ENCODE measurements at places on chromosomes 7 and 10.
A peak's percentile ranks its signal among the peaks of the same experiment; 100 is the strongest.

- peak; percentile 83 for DNase-seq
- H3K27ac ChIP-seq, result no peak overlapping the region
- H3K27me3 ChIP-seq, result peaks cover 20% of the 10 kb centered on the region
- no peak overlapping the region for H3K4me3 ChIP-seq
Measured at GRCh38 chr10:101161494-101162299, 30.6 kb downstream of the TLX1 start.

DNA sequence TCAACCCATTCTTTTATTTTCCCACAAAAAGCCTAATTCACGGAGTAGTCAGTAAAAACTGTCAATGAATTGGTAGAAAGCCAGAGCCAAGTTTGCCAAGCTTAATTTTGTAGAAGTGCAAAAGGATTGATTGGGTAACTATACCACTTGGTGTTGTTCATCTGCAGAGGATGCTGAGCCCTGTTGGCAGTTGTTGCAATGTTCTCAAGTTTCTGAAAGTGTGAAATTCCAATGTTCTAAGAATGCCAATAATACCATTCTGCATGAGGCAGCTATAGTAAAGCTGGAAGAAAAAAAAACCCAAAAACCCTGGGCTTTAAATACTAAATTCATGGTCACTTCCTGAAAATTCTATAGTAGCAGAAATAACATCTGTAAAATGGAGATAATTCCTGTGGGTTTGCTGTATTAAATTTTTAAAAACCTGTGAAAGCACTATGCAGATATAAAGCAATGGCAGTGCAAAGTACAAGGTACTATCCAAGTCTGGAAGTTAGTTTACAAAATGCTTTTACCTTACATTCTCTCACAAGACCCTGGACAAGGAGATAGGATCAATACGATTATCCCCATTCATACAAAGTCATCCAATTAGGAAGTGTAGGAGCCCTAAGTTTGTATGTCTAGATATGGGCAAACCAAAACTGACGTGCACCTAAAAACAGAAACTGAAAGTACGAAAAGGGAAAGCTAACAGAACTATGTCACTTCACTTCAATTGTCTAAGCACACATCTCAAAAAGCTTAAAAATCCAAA, 6.0 kb upstream of the PON1 start:
- H3K27me3 ChIP-seq, result peaks cover 3% of the 10 kb centered on the region
- H3K4me1 ChIP-seq, result no peaks in the 10 kb centered on the region
- no peak overlapping the region for H3K4me3 ChIP-seq
- no peak for DNase-seq
- H3K27ac ChIP-seq, result no peak overlapping the region

GRCh38 chr7:123367484-123368122, 166.8 kb downstream of the IQUB start:
- DNase-seq, result peak; percentile 53
- H3K27ac ChIP-seq, result no peak overlapping the region
- no peaks in the 10 kb centered on the region for H3K27me3 ChIP-seq
- H3K4me1 ChIP-seq, result no peaks in the 10 kb centered on the region
- no peaks in the 10 kb centered on the region for H3K36me3 ChIP-seq

DNA sequence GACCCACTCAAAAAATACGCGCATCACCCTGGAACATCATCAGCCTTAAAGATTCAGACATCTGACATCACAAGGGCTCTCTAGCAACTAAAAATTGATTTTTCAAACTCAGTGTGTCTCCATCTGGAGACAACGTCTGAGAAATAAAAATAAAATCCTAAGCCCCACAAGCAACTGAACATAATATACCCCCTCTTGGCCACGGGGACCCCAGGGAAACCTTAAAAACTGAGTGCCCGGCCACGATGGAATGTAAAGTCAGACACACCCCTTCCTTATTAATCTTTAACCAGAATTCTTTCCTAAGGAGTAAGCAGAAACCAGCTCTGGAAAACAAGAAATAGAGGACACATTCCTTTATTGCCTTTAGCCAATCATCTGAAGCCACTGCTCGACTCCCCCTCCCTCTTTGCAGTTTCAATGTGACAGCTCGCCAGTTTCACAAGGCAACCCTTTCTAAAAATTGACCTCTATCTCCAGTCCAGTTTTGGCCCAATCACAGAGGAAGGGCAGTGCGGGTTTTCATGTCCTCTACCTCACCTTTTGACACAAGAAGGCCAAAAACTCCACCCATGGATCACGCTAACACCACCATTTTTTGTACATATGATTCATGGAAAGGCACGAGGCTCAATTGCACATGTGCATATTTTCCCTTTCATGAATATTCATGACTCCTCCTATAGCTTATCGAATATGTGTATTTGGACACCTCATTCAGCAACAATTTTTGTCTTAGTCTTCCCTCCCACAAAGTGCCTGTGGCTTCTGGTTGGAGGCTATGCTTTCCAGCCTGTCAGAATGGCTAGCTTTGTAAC, 24.2 kb downstream of the IFIT3 start:
- peaks cover 42% of the 10 kb centered on the region for H3K4me1 ChIP-seq
- peak overlapping the region; percentile 91 for H3K27ac ChIP-seq
- H3K27me3 ChIP-seq, result no peaks in the 10 kb centered on the region
- DNase-seq, result peak; percentile 97
- no peak overlapping the region for H3K4me3 ChIP-seq

GRCh38 chr10:89481662-89482061, 53.7 kb downstream of the SLC16A12 start:
- DNase-seq, result no peak
- H3K27ac ChIP-seq, result peak overlapping the region; percentile 97
- H3K36me3 ChIP-seq, result no peaks in the 10 kb centered on the region

DNA sequence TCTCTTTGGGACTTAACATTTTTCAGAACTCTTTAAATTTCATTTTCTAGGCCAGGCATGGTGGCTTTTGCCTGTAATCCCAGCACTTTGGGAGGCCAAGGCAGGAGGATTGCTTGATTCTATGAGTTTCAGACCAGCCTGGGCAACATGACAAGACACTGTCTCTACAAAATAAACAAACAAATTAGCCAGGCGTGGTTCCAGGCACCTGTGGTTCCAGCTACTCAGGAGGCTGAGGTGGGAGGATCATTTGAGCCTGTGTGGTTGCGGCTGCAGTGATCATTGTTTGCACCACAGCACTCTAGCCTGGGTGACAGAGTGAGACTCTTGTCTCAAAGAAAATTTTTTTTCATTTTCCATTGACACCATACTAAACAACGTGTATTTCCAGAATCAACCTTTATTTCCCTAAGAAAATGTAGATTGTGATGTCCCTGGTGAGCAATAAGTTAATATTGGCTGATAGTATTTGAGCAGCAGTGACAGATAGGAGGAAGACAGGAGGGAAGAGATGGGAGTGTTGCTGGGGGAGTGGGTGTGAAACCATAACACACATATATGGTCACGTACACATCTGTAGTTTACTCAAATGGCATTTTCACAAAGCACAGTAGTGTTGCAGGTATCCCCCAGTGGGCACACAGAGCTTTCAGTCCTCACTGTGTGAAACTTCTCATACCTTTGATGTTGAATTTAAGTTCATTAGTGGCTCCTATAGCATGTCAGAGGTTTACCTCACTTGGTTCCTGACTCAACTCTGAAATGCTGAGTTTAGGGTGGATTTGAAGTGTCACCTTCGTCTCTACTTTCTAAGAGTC, 205.6 kb downstream of the AUTS2 start:
- no peak for DNase-seq
- H3K4me1 ChIP-seq, result peaks cover 59% of the 10 kb centered on the region
- no peak overlapping the region for H3K27ac ChIP-seq
- H3K27me3 ChIP-seq, result no peaks in the 10 kb centered on the region
- H3K36me3 ChIP-seq, result no peaks in the 10 kb centered on the region

GRCh38 chr10:33291053-33291592, 43.3 kb downstream of the NRP1 start:
- DNase-seq, result peak; percentile 68
- H3K36me3 ChIP-seq, result peaks cover 21% of the 10 kb centered on the region

GRCh38 chr7:996079-996872, 13.3 kb downstream of the CYP2W1 start:
- H3K27ac ChIP-seq, result no peak overlapping the region
- no peak for DNase-seq
- H3K36me3 ChIP-seq, result peaks cover 4% of the 10 kb centered on the region
- peaks cover 5% of the 10 kb centered on the region for H3K4me1 ChIP-seq
- no peaks in the 10 kb centered on the region for H3K27me3 ChIP-seq

- H3K4me3 ChIP-seq, result no peak overlapping the region
- H3K27ac ChIP-seq, result no peak overlapping the region
- H3K4me1 ChIP-seq, result no peaks in the 10 kb centered on the region
- no peak for DNase-seq
- H3K36me3 ChIP-seq, result no peaks in the 10 kb centered on the region
Measured at GRCh38 chr7:144481833-144482232, 78.3 kb upstream of the NOBOX start.

GRCh38 chr10:33900596-33900995, 566.1 kb upstream of the NRP1 start:
- H3K4me1 ChIP-seq, result no peaks in the 10 kb centered on the region
- peak; percentile 76 for DNase-seq
- no peaks in the 10 kb centered on the region for H3K36me3 ChIP-seq
- no peak overlapping the region for H3K27ac ChIP-seq
- H3K27me3 ChIP-seq, result no peaks in the 10 kb centered on the region

DNA sequence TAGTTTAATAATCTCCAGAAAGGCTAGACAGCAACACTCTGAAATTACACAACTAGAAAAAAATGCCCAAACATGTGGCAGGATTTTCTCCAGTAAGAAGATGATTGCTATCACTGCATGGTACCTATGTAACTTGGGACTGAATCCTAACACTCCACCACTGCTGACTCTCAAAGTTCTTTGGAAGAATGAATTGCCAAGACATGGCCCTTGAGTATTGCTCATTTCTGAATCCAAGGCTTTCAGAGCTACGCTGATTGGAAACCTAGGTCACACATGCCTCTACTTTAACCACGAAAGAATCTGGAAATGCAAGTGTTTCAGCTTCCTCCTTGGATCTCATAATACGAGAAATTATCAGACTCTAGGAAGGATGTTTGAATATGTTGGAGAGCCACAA, 167.5 kb upstream of the CELF2 start:
- no peaks in the 10 kb centered on the region for H3K4me1 ChIP-seq
- H3K27me3 ChIP-seq, result no peaks in the 10 kb centered on the region
- H3K4me3 ChIP-seq, result no peak overlapping the region
- no peak overlapping the region for H3K27ac ChIP-seq

DNA sequence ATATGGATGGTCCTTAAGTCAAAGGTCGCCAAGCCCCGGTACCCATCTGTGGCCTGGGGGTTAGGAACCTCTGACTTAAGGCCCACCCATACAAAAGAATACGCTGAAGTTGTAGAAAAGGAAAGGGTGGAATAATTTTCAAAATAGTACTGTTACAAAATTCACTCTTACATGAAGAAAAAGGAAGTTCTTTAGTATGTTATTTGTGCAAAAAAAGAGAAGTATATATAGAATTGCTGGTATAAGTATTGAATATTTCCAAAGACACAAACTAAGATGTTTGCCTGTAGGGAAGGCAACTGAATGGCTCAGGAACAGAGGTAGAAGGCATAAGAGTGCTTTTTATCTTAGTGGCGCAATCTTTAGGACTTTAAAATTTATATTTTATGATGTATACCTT, 78.7 kb downstream of the PRLHR start:
- no peak overlapping the region for H3K27ac ChIP-seq
- H3K4me1 ChIP-seq, result no peaks in the 10 kb centered on the region
- H3K27me3 ChIP-seq, result no peaks in the 10 kb centered on the region
- H3K4me3 ChIP-seq, result no peak overlapping the region
- DNase-seq, result no peak

DNA sequence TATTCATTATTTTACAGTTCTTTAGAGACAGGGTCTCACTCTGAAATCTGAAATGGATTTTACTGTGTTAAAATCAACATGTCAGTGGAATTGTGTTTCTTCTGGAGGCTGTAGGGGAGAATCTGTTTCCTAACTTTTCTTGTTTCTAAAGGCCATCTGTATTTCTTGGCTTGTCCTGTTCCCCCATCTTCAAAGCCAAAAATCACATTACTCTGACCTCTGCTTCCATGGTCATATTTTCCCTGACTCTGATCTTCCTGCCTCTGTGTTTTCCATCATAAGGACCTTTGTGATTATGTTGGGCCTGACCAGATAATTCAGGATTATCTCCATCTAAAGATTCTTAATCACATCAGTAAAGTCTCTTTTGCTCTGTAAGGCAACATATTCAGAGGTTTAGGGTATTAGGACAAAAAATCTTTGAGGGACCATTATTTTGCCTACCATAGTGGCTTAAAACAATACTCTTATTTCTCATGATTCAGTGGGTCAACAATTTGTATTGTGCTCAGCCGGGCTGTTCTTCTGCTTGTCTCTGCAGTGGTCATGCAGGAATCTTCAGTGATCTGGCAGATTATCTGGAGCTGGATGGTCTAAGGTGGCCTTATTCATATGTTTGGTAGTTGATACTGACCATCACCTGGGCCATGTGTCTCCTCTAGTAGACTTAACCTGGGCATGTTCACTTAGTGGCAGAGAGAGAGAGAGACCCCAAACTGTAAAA, 5.7 kb downstream of the ANLN start:
- no peak for DNase-seq
- no peaks in the 10 kb centered on the region for H3K36me3 ChIP-seq
- no peak overlapping the region for H3K4me3 ChIP-seq
- H3K27me3 ChIP-seq, result no peaks in the 10 kb centered on the region
- no peak overlapping the region for H3K27ac ChIP-seq
- peaks cover 18% of the 10 kb centered on the region for H3K4me1 ChIP-seq

GRCh38 chr7:134885967-134886352, 100.3 kb upstream of the AGBL3 start:
- peak; percentile 91 for DNase-seq
- peaks cover 31% of the 10 kb centered on the region for H3K4me1 ChIP-seq
- H3K27me3 ChIP-seq, result no peaks in the 10 kb centered on the region
- H3K36me3 ChIP-seq, result no peaks in the 10 kb centered on the region
- no peak overlapping the region for H3K4me3 ChIP-seq

GRCh38 chr10:95329296-95329695, 38.5 kb upstream of the PDLIM1 start:
- peaks cover 30% of the 10 kb centered on the region for H3K4me1 ChIP-seq
- no peaks in the 10 kb centered on the region for H3K36me3 ChIP-seq
- no peak for DNase-seq
- H3K27me3 ChIP-seq, result no peaks in the 10 kb centered on the region

GRCh38 chr10:49049660-49050059, 65.7 kb downstream of the VSTM4 start:
- DNase-seq, result no peak
- no peak overlapping the region for H3K4me3 ChIP-seq
- no peaks in the 10 kb centered on the region for H3K27me3 ChIP-seq
- no peak overlapping the region for H3K27ac ChIP-seq
- peaks cover 21% of the 10 kb centered on the region for H3K4me1 ChIP-seq

GRCh38 chr7:21656796-21657195, 114.0 kb downstream of the DNAH11 start:
- H3K27me3 ChIP-seq, result no peaks in the 10 kb centered on the region
- H3K4me1 ChIP-seq, result no peaks in the 10 kb centered on the region
- no peak for DNase-seq
- no peak overlapping the region for H3K4me3 ChIP-seq
- H3K36me3 ChIP-seq, result no peaks in the 10 kb centered on the region
- H3K27ac ChIP-seq, result no peak overlapping the region

DNA sequence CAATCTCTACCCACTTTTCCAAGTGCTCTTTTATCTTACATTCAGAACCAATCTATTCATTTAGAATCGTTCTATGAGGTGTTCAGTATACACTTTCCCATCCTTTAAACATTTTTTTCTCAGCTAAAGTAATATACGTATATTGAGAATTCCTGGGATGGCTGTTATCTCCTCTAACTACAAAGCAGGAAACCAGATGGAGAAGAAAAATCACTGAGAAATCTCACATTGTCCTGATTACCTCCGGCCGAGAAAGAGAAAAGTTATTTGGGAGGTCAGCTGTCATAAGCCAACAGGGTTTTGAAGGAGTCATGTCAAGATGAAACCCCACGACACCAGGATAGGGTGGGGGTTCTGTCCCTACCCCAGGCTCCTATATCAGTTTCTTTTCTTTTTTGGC, 99.2 kb upstream of the KDM7A start:
- no peak overlapping the region for H3K4me3 ChIP-seq
- H3K36me3 ChIP-seq, result no peaks in the 10 kb centered on the region
- H3K27me3 ChIP-seq, result no peaks in the 10 kb centered on the region
- peaks cover 13% of the 10 kb centered on the region for H3K4me1 ChIP-seq

All from cardiac muscle cell (in vitro differentiated cells and primary cell).